Activated naive CD4-positive, alpha-beta T cell (primary cell): ENCODE measurements at places on chromosomes 1 and 21.
A peak's percentile ranks its signal among the peaks of the same experiment; 100 is the strongest.

DNA sequence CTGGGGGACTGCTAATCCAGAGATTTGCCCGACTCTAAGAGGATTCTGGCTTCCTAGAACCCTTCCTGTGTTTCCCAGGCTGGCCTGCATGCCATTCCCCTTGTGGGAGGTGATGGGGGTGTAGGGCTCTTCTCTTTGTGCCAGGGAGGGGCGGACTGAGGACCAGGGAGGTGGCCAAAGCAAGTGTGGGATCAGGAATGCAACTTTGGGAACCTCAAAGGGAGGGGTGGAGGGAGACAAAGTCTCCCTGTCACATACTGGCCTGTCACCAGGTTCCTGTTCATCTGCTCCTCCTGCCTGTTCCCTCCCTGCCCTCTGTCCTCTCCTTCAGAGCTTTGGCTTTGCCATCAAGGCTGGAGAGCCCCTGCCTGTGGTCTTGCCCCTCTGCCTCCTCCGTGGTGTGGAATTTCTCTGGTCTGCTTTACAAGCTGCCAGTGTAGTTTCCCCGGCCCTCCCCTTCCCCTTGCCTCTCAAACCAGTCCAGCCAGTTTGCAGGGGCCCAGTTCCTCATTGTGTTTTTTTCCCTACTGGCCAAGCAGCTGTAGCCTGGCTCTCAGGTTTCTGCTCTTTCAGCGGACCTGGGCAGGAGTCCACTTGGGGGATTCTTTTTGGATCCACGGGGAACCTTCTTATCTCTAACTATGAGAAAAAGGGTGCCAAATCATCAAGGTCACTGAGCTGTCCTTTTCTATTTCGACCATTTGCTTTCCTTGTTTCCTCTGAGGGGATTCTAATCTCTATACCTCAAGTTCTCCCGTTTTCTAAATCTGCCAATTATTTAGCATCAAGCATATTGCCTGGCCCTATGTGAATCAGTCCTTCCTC, 1.8 kb downstream of the CGN start:
- no peak for DNase-seq

DNA sequence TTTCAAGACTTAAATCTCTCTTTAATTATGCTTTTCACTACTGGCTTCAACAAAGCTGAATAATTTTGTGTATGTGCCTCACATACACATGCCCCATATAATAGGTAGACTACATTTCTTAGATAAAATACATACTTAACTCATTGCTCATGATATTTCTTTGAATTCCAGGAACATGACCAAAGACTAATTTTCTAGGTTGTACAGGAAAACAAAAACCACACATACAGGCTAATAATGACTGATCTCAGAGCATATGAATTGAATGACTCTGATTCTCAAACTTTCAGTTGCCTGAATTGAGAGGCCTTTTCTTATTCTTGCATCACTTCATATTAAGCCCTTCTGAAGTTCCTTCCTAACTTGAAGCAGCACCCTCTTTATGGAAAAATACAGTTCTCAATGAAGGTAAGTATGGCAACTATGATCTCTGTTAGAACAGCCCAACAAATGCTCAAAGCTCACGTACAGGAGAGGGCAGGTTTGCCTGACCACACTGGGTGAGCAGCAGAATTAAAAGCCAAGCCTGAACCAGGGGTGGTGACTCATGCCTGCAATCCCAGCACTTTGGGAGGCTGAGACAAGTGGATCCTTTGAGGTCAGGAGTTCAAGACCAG, 22.6 kb upstream of the UAP1 start:
- no peak for DNase-seq

DNA sequence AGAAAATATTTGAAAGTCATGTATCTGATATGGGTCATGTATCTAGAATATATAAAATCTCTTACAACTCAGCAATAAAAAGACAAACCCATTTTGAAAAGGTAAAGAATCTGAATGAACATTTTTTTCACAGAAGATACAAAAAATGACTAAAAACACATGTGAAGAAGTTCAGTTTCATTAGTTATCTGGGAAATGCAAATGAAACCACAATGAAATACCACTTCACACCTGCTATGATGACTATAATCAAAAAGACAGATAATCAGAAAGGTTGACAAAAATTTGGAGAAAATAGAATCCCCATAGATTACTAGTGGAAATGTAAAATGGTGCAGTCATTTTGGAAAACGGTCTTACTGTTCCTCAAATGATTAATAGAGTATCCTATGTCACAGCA, 631.0 kb downstream of the MRPL39 start:
- no peak for DNase-seq

DNA sequence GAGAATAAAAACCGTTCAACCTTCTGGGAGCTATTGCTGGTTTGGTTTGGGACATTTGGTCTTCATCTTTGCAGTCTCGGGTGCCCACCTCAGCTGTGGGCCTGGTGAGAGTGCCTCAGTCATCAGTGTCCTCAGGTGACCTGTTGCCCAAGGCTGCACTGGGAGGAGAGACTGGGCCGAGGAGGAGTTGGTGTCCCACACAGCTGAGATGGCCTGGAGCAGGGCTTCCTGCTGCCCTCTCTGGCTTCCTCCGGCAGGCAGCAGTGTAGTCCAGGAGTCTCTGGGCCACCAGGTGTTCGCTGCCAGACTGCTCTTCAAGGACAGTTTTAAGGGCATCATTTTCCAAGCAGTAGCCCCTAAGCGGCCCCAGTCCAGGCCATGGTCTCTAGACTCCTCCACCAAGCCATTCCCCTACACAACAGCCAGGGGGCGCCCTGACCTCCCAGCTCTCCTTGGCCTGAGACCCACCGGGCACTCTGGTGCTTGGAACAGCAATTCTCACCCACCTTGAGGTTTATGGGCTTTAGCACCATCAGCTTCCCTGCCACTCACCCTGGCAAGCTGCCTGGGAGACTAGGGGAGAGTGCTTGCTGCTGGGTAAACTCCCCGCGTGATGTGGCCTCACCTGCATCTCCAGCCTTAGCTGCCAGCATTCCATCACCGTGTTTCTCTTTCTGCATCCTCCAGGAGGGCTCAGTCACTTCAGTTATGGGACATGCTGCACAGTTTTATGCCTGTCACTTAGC, 9.1 kb upstream of the SYTL1 start:
- peak; percentile 53 for DNase-seq

DNA sequence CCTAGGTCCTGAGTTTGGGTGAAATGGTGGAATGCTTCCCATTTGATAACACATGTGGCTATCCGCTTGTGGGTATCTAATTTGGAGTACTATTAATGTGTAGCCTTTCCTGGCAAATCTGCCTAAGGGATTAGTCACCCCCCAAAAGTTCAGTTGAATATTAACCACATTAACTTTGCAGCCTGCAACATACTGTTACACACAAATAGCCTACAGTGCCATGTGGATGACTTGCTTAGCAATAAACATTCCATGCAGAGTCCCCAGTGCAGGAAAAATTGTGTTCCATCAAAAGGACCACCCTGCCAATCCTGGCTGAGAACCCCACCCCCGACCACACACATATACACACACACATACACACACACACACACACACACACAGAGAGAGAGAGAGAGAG, 303.3 kb upstream of the ESRRG start:
- no peak for DNase-seq

DNA sequence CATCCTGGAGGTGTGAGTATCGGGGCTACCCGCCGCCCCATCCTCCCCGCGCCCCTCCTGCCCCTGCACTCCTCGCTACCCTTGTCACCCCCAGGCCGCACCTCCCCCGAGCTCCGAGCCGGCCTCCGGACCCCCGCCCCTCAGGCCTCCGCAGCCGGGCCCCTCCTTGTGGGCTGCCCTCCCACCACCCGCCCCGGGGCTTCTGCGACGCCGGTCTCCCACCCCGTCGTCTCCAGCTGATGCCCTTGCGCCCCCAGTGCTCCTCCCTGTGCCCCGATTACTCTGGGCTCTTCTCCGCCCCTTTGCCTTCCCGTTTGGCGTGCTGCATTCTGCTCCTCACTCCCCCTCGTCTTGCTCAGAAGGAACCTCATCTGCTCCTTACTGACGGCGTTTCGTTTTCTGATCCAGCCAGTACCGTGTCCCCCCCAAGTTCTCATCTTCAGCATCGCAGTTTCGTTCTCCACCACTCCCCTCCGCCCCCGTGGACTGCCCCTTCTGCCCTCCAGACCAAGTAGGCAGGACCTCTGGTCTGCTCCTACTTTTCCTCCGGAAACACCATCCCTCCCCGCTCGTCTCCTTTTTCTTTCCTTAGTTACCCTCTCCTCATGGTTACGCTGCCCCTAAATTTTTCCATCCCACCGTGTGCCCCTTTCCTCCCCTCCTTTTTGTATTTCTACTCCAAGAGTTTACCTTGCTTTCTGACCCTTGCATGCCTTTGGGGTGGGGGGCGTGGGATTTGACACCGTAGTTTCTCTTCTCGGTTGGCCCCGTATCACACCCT, 841 bp downstream of the SNX27 start:
- DNase-seq, result no peak

DNA sequence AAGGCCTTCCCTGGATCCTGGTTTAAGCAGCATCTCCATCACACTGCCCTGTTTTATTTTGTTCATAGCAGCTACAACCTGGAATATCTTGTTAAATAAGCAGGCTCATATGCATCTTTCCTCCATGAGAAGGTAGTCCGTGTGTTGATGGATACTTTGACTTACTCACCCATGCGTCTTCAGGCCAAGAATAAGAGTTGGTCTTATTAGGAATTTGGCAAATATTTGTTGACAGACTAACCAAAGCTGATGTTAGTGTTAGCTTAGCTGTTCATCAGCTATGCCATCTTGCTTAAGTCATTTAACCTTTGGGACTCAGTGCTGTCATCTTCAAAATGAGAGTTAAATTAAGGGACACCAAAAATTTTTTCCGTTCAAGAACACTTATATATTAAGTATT, 59.2 kb downstream of the SASS6 start:
- DNase-seq, result no peak

- DNase-seq, result no peak
These were observed 25.6 kb downstream of the LDLRAP1 start for GRCh38 chr1:25568834-25569596.

- no peak for DNase-seq
These were observed 73.8 kb upstream of the ZNF281 start for GRCh38 chr1:200483491-200484143.

DNA sequence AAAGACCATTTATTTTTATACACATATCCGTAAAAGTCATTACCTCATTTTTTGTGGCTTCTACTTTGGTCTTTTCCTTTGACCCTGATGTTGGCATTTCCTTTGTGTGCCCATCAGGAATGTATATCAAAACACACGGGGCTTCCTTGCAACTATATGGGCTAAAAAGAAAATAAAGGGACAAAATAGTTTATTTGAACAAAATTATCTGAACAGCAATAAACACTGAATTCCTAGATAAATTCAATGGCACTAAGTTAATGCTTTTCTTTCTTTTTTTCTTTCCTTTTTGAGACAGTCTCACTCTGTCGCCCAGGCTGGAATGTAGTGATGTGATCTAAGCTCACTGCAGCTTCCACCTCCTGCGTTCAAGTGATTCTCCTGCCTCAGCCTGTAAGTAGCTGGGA, 45.2 kb downstream of the EPRS1 start:
- no peak for DNase-seq

DNA sequence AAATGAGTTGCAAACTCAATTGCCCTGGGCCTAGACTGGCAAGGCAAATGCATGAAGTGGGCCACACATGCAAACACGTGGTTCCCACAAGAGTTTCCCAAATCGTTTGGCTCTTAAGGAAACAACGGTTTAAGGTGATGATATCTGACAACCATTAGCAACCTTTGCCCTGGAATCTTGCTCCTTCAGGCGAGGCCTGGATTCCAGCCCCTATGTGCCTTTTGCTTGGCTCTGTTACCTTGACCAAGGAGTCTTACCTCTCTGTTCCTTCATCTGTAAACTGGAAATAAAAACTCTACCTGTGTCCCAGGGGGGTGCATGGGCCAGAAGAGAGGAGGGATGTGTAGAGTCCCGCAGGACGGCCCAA, 72.1 kb upstream of the CASZ1 start:
- no peak for DNase-seq

DNA sequence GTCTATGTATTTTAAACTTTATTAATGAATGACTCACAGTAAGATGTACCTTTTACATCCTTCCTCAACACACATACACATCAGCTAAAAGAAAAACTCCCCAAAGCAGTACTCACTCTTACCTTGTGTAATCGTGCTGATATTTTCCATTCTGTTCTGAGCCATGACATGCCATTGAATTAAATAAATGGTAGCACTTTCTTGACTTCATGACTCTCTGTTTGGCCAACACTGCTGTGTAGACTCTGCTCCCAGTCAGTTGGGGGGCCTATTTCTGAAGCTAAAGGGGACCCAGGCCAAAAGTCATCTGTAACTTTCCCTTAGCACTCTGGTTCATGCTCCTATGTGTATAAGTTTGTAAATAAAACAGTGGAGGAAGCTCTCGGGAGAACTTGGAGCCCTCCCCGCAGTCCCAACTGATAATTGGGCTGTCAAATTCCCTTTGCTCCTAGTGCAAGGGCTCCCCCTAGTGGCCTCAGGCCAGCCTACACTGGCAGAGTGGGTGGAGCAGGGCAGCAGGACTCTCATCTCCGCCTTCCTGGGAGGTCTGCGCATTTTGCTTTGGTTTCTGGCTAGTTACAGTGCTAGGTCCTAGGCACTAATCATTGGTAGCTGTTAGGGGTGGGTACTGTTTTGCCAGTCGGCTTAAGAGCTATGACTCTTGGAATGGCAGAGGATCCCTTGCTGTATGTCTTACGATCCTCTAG, 1.7 kb upstream of the FYB2 start:
- DNase-seq, result peak; percentile 49

- no peak for DNase-seq
These were observed 35.2 kb downstream of the RC3H1 start for GRCh38 chr1:173986951-173987350.

- no peak for DNase-seq
These were observed 17.5 kb upstream of the LAMTOR5 start for GRCh38 chr1:110424699-110425611.

DNA sequence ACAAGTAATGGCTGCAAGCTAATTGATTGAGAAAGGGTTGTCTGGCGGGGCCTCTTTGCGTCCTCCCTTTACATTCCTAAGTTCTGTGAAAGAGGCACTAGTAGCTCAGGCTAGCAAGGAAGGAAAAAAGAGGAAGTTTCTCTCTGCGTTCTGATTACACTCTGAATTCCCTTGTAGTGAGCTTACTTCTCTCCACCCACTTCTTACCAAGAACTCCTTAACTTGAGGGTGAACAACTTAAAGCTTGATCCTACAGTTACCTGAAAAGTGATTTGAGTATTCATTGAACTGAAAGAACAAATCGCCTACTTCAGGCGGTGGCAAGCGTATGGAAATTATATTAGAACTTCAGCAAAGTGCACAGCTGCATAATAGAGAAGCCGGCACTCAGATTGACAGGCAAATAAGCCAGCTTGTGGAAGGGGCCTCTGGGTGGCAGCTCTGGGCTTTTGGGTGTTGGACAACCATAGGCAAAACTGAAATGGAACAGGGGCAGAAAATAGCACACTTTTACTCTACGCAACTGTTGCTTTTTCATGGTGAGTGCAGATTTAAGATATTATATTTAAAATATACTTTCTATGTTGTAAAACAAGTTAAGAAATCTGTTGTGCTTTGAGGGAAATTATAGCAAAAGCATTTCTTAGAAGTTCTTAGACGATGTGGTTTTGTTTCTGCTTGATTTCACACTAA, 464.5 kb downstream of the USP25 start:
- no peak for DNase-seq

DNA sequence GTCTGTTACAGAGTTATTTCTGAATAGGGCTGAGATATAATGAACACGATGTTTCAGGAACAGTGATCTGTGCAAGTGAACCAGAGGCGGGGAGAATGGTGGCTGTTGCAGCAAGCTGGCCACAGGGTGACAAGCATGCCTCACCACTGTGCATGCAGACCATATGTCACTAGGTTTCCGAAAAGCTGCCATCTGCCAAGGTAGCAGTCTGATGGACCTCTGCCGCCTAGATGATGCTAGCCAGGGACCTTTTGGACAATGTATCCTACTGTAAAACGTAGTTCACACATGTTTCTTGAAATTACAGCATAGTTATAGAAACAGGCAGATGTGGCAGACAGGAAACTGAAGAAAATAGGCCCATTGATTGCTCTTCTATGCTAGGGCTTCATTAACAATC, 204.2 kb upstream of the RRP15 start:
- no peak for DNase-seq
